Left kidney (tissue), 8 donors: ENCODE measurements at places on chromosomes 5 and 9. TPM values are rescaled to one million over a fixed set of nuclear protein-coding genes. Genes with fewer than 3 reads are reported as not detected.

DNA sequence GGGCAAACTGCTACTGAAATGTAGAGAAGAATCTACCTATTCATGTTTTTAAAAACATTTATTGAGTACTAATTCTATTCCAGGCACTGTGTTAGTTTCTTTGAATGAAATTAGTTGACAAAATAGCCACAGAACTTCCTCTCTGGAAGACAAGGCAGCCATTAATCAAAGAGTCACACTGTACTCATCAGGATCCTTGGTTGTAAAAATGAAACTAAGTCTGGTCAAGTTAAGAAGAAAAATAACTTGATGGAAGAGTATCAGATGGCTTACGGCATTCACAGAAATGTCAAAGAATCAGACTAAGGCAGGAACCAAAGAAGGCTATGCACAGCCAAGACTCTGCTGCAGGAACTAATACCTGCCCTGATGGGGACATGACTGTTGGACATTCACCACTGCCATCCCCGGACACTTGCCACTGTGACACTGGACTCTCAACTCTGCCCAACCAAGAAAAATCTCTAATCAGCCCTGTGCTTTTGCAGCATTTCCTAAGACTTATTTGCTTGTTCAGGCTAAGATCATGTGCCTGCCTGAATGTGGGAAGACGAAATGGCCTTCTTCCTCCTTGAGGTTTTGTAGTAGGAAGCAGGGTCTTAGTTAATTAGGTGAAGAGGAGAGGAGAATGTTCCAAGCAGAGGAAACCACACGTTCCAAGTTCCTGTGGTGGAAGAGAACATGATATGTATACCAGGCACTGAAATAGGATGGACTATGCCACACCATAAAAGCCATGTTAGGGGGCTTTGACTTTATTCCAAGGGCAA, 23.3 kb upstream of the NDUFB6 start:
- no peak for DNase-seq

DNA sequence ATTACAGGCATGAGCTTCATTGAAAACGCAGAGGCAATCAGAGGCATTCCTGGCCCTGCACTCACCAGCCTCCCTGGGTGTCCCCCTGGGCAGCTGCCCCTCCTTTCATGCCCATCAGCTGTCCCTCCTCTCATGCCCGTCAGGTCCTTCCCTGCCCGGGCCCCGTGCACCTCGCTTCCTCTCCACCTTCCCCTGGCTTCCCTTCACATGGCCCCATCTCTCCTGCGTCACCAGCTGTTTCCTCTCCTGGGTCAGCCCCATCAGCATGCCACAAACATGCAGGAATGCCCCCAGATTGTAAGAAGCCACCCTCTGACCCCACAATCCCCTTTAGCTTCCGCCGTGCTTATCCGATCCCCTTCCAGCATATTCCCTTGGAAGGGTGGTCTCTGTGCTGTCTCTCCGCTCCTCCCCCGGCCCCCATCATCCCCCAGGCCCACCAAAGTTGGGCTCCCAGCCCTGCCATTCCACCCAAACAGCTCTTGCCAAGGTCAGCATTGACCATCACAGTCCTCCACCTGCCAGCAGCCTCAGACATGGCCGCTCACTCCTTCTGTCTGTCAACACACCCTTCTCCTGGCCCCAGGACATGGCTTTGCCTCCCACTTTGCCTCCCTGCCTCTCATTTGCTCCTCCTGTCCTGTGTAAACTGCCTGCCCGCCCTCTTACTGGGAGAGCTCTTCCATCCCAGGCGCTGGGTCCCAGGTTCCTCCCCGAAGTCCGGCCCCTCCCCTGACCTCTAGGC, 98.6 kb upstream of the IER5L start:
- DNase-seq, result no peak

GRCh38 chr5:73867345-73868335, 241.6 kb downstream of the ARHGEF28 start:
- no peak for DNase-seq

- no peak for DNase-seq
Observed at GRCh38 chr5:13692172-13692571, 252.3 kb downstream of the DNAH5 start.

SNX24 gene
- 30.0 TPM for polyA plus RNA-seq

CD180 gene
- 0.45 TPM for polyA plus RNA-seq
